ENCODE measurements at places on chromosomes 1 and 21.

GRCh38 chr1:17565461-17566252 lies 26.2 kb downstream of the ARHGEF10L start:
- DNase-seq, result no peak

DNA sequence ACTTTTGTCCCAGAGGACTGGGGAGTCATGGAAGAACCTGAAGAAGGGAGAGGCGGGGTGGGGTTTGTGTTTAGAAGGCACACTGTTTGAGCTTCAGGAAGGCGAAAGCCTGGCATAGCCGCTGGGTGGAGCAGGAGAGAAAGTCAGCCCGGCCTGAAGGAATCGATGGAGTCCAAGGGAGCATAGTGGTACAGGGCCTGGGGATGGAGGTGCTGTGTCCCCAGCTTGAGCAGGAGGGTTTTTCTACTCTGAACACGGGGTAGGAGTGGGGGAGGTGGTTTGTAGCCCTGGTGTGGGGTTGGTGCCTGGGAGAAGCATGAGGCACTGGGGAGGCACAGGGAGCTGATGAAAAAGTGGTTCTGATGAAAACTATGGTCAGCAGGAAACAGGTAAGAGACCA lies 4.7 kb upstream of the CCDC24 start:
- no peak for DNase-seq

DNA sequence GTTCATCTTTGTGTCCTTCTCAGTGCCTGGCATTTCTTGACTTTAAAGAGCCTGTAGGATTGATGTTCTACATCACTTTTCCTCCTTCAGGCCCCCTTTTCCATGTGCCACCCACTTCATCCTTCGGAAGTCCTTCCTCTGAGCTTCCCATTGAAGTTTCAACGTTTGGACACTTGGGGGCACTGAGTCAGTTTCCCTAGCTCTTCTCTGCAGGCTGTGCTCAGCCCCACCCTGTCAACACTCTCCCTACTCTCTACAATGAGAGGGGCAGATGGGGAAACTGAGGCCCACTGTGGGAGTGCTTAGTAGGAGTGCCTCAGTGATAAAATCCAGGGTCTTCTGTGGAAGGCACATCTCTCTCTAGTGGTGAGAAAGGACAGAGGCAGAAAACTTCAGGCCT lies 11.9 kb downstream of the KCNJ10 start:
- no peak for DNase-seq

- peak; percentile 81 for DNase-seq
Measured at GRCh38 chr1:202625416-202626360, 84.6 kb downstream of the SYT2 start.

DNA sequence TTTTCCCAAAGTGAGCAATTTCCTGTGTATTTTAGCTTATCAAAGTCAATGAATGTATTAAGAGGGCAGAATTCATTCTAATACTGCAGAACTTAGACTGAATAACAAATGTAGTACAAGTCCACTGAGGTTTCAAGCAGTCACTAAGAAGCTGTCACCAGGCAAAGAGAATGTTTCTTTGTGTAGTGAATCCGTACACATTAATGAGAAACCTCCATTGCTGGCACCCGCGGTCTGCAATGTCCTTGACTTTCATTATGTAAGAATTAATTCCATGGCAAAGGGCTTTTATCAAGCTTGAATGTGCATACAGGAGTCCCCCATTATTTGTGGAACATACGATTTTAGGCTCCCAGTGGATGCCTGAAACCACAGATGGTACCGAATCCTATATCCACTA lies 719.5 kb upstream of the TMPRSS15 start:
- DNase-seq, result no peak

DNA sequence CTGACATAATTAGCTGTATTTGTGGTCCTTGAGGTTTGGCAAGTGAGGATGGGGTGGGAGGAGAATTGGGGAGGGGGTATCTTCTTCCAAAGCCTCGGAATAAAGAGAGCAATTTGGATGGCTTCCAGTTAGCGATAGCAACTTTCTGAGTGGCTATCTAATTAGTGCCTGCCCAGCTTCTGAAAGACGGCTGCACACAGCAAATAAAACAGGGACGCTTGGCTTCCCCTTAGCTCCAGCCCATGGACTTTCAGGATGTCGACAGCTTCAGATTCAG lies 31.1 kb downstream of the KLHDC7A start:
- no peak for DNase-seq

- DNase-seq, result peak; percentile 28
Measured at GRCh38 chr1:2468041-2468472, 8.0 kb upstream of the PLCH2 start.

GRCh38 chr1:156638189-156638985 lies 3.5 kb upstream of the BCAN start:
- DNase-seq, result no peak

GRCh38 chr1:69947837-69948236 lies 257.5 kb downstream of the LRRC40 start:
- no peak for DNase-seq

- DNase-seq, result no peak
Measured at GRCh38 chr1:10873189-10873588, 76.7 kb upstream of the CASZ1 start.

- DNase-seq, result no peak
Measured at GRCh38 chr1:33159577-33159976, 22.3 kb downstream of the TRIM62 start.

DNA sequence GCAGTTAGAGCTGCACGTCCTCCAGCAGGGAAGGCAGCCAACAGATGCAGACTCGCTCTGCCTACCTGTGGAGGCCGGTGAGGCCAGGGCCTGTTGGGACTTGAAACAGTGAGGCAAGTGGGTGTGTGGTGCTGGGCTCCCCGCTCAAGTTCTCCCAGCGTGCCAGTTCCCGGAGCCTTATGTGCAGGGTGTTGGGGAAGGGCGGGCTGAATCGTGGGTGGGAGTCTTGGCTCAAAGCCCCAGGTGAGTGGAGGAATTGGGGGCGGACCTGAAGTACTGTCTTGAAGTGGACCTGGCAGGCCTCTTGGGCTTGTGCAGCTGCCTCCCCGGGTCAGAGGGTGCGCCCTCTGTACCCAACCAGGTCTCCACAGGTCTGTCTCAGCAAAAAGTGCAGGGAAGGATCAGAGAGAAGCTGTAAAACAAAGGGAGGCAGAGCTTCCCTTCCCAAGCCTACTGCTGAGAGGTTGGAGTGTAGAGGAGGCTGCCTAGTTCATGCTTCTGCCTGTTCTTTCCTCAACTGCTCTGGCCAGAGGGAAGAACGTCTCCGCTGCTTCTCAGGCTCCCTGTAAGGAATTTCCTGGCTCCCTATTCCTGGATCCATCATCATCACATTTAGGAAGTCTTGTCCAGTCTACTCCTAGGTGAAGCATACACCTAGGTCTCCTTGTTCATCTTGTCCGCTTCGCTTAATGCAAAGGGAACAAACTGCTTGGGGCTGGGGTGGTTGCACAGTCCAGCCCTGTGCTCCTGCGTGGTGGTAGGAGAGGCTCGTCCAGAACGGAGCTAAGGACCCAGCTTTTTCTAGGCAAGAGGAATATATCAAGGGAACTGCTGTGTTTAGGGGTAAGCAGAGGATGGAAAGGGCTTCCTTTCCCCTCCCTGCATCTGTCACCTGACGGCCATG lies 14.9 kb downstream of the UTP11 start:
- DNase-seq, result no peak

DNA sequence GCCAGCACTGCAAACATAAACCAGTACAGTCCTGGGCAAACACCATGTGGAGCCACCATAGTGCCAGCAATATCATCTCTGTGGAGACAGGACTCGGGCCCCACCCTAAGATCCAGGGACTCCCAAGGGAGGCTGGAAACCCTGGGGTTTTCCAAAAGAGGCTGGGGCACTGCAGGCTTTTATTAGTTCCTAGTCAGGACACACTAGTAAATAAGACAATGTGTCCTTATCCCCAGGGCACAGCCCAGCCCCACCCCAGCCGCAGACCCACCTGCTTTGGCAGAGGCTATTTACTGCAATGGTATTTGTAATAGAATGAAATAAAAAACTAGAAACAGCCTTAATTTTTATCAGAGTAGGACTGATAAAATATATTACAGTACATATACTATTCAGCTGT lies 486 bp upstream of the GJB3 start:
- DNase-seq, result no peak

GRCh38 chr1:151723726-151724370 lies 2.5 kb downstream of the RIIAD1 start:
- DNase-seq, result no peak

GRCh38 chr1:110616587-110616986 lies 10.4 kb upstream of the KCNA2 start:
- DNase-seq, result peak; percentile 47

DNA sequence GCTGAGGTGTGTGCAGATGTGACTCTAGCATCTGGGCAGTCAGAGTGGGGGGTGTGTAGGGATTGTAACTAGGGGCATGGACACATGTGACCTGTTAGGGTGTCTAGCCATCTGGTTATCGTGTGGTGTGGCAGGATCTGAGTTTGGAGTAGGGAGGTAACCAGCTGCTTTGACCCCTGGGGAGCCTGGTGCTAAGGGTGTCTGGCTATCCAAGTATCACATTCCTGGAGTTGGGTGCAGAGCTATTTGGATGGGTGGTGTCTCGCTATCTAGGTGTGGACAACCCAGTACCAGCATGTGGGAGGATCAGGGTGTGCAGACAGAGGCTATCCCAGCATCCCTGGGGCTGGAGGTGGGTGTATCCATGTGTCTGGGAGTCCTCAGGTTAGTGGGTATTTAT lies 4.7 kb downstream of the PTPRU start:
- no peak for DNase-seq

- no peak for DNase-seq
Measured at GRCh38 chr1:36091698-36092097, 3.0 kb downstream of the ADPRS start.

DNA sequence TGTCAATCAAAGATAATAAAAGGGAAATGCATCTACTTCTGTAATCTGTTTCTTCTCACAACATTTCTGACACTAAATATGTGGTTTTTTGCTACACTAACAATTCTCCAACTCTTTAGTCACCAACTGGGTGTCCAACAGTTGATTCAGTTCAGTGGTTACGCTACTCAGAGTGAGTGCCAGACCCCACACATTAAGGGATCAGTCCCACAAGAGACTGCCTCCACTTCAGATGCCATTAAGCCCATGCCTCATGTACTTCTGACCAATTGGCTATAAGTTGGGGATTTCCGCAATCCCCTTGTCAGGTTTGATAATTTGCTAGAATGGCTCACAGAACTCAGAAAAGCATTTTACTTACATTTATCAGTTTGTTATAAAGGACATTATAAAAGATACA lies 28.4 kb downstream of the RNF2 start:
- DNase-seq, result no peak

DNA sequence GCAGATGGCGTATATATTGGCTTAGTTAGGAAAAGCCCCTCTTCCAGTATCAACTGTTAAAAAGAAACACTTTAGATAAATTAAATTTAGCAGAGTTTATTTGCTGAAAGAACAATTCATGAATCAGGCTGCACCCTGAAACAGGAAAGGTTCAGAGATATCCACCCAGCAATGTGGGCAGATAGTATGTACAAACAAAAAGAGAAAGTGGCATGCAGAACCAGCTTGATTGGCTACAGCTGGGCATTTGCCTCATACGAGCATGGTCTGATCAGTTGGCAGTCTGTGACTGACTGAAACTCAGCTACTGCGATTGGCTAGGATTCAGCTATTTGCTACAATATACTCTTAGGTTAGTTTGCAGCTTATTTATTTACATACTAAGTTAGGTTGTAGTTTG lies 98.2 kb downstream of the ZC3H11B start:
- DNase-seq, result no peak
